ENCODE measurements at places on chromosomes 6 and 20.

DNA sequence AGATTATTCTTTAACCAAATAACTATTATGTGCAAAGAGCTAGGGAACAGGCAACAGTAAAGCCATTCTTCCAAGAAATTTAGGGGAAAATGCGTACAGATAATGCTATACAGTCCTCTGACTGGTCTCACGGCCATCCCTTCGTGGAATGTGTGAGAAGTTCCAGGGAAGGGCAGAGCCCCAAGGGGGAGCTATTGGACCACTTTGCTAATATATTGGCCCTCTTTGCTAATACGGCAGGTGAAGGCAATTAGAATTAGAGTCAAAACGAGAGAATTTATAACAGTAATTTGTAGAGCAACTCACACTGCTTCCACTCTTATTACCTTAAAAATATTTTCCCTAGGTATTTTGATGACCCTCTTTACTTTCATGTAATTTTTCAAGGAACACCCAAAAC lies 140.4 kb downstream of the IMPG1 start:
- DNase-seq = no peak

DNA sequence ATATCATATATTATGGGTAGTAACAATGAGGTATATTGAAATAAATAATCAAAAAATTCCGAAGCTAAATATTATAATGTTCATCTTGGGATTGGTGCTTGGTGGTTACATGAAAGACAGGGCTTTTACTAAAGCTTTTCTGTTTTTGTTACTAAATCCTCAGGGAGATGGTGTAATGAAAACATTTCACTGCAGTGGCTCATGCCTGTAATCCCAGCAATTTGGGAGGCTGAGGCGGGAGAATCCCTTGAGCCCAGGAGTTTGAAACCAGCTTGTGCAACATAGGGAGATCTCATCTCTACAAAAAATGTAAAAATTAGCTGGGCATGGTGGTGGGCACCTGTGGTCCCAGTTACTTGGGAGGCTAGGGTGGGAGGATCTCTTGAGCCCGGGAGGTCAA lies 42.9 kb downstream of the AFG1L start:
- no peak for DNase-seq

DNA sequence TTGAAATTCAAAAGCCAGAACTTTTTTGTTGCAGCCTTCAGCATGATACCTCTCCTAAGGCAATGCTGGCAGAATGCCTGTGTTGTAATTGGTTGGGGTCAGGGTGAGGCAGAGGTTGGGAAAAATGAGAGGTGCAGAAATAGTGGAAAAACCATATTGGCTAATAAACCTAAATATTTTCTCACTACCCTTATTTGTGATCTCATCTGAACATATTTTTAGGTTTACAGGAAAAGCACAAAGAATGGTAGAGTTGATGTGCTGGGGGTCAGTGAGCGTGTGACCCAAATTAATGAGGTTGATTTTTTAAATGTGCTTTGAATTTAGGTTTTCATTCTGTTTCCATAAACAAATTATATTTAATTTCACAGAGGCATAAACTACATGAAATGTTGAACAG lies 437.3 kb downstream of the HDGFL1 start:
- DNase-seq = no peak

- DNase-seq = no peak
These were observed 230.2 kb upstream of the FOXQ1 start for GRCh38 chr6:1081551-1082284.

- DNase-seq = no peak
These were observed 151.8 kb upstream of the INSM1 start for GRCh38 chr20:20215976-20216727.

GRCh38 chr20:5657190-5657875 lies 92.9 kb upstream of the SHLD1 start:
- DNase-seq = no peak

- DNase-seq = peak; percentile 91
These were observed at the start of gene RALY for GRCh38 chr20:33993576-33994221. Gene RALY, plus strand, starts transcription at chr20:33993911. Its CDS starts 78,164 bp downstream, at chr20:34072075.

GRCh38 chr6:84546427-84546914 lies 217.9 kb downstream of the TBX18 start:
- DNase-seq = no peak

DNA sequence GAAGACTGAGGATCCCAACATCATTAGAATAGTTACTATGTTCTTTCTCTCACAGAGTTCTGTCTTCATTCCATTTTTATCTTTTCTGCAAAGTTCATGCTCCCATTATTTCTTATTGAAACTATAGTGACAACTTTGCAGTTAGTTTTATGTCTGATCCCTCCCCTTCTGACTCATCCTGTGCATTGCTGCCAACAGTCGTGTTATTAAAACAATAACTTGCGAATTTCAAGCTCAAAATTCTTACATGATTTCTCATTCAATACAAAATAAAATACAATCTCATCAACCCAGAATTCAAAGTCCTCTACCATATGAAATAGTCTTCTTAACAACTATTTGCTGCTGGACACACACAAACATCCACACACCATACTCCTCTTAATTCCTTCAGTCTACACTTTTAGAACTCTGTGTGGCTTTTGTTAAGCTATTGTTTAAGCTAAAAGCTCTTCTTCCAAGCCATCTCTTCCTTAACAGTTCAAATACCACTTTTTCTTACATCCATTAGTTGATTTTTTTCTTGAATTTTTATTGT lies 261.4 kb upstream of the IRAK1BP1 start:
- no peak for DNase-seq
